ENCODE measurements at places on chromosomes 11 and 22. TPM values are rescaled to one million over a fixed set of nuclear protein-coding genes. Genes with fewer than 3 reads are reported as not detected.

The SSTR3 gene
- 13.5 TPM for total RNA-seq

DNA sequence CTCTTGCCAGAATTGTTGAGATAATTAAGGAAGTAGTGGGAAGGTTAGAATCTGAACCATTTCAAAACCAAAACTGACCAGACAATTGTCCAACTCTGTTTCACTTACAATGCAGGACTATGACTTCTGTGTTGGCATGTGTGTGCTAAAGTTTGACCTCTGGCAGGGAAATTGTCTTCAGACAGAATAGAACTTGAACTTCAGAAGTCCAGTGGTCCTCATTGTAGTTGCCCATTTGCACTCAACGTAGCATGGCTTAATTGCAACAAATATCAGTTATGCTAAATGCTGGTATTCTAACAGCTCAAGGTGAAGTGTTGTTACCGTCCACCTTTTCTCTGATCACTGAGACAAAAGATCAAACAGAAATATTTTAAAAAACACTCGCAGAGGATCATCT is 47.2 kb downstream of the BLID start:
- no peak for DNase-seq

DNA sequence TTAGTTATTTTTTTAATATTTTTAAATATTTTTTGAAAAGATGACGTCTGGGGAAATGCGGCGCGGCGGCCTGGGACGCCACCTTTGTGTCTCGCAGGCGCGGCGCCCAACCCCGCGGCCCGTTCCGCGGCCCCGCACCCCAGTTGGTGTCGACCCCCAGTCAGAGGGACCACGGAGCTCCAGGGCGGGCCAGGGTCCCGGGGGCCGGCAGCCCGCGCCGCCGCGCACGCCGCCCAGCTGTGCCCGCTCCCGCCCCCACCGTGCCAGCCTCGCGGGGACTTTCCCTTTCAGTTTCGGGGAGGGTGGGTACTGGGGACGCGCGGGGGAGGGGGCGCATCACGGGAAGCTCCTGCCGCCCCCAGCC is 1.6 kb downstream of the CCND1 start:
- peak; percentile 26 for DNase-seq

DNA sequence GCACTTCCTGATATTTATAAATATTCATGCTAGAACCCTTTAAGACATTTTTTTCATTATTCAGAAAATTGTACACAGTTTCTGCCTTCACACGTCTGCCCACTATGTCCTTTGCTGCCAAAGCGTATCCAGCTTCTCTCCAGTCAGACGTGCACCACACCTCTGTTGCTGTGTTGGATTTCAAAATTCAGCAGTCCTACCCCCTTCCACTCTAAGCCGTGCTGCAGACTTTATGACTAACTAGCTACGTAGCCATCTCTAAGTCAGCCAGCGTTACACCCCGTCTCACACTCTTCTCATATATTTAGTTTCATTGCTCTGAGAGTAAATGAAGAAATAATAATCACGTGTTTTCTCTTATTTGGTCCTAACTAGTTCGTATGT is 28.2 kb upstream of the OPCML start:
- no peak for DNase-seq

DNA sequence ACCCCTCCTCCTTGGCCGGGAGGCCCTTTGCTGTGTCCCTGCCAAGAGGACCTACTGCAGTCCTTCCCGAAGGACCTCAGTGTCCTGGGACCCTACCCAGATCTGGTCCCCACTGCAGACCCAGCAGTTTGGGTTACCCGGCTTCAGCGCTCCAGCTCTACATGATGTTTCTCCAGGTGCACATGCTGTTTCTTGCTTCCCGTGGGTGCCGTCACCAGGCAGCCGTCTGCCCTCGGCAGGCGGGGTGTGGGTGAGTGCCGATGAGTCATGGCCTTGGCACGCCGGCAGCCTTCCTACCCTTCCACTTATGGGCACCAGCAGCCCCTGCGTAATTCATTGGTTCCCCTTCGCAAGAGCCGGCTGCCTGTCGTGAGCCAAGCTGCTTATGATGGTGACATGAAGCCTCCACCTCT is 101.8 kb downstream of the BCR start:
- no peak for DNase-seq

The CABP4 gene
- 2.9 TPM for total RNA-seq

GRCh38 chr11:6855971-6856541 is 6.8 kb upstream of the OR10A2 start:
- DNase-seq, result no peak

GRCh38 chr11:114194702-114195101 is 101.5 kb upstream of the NNMT start:
- peak; percentile 19 for DNase-seq

The CCDC116 gene
- total RNA-seq, result 0.93 TPM

DNA sequence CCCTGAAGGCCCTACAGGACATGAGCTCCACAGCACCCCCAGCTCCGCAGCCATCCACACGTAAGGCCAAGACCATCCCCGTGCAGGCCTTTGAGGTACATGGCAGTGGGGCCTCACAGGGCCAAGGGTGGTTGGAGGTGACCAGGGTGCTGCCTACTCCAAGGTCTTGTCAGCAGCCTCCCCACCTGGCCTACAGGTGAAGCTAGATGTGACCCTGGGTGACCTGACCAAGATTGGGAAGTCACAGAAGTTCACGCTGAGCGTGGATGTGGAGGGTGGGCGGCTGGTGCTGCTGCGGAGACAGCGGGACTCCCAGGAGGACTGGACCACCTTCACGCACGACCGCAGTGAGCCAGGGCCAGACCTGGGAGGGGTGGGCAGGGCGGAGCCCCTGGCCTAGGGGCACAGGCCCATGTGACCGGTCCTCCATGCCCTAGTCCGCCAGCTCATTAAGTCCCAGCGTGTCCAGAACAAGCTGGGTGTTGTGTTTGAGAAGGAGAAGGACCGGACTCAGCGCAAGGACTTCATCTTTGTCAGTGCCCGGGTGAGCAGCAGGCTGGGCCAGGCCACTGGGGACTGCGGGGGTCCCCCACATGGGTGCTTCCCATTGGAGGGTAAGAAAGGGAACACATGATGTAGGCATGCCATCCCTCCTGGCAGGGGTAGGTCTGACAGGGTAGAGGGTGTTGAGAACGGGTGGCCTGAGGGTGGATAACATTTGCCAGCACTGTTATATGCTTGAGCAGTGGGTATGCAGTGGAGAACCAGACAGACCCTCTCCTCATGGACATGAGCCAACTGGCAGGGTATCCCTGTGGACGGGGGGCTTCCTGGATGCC is 5.6 kb downstream of the INPPL1 start:
- DNase-seq, result no peak

The CYTH4 gene
- 177 TPM for total RNA-seq

GRCh38 chr22:29202212-29203192 is 3.2 kb upstream of the EMID1 start:
- peak; percentile 17 for DNase-seq

DNA sequence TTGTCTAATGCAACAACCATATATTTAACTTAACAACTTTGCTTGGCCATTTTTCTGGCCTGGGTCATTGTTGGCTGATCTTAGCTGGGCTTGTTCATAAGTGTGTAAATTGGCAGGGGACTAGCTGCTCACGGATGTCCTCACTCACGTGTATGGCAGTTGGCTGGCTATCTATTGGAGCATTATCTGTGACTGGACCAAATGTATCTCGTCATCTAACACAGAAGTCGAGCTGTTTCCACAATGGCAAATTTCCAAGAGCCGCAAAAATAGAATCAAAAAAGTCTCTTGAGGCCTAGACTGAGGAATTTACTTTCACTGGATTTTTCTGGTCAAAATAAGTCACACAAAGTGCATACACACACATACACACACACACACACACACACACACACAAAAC is 893.3 kb downstream of the FAM181B start:
- no peak for DNase-seq

GRCh38 chr11:2248242-2248641 is 22.1 kb downstream of the ASCL2 start:
- no peak for DNase-seq

The UNC93B1 gene
- total RNA-seq, result 15.1 TPM

- no peak for DNase-seq
Observed at GRCh38 chr11:75269367-75269660, 28.7 kb downstream of the TPBGL start.

The MMP13 gene
- total RNA-seq, result not detected

GRCh38 chr11:73399636-73400035 is 23.4 kb downstream of the RELT start:
- DNase-seq, result no peak
